ENCODE measurements at places on chromosomes 12 and 14.

GRCh38 chr12:67517181-67517887 is 131.2 kb upstream of the DYRK2 start:
- DNase-seq = no peak

DNA sequence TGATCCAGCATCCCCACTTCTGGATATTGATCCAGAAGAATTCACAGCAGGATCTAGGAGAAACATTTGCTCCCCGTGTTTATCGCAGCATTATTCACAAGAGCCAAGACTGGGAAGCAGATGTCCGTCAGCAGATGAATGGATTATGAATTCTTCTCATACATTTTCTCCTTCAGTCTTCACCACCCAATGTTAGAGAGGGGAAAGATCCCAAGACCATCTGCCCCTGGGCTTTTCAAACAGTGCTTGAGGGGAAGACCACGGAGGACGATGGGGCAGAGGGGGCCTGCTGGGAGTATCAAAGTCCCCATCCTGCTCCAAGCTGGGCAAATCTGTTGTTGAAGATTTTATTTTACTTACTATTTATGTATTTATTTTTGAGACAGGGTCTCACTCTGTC is 41.1 kb downstream of the SERPINA3 start:
- no peak for DNase-seq

- DNase-seq = no peak
These were observed 33.1 kb downstream of the ITPK1 start for GRCh38 chr14:93082576-93083001.

GRCh38 chr12:42273706-42274105 is 35.7 kb upstream of the YAF2 start:
- no peak for DNase-seq

- no peak for DNase-seq
These were observed 64.2 kb upstream of the CSRP2 start for GRCh38 chr12:76943008-76943407.

DNA sequence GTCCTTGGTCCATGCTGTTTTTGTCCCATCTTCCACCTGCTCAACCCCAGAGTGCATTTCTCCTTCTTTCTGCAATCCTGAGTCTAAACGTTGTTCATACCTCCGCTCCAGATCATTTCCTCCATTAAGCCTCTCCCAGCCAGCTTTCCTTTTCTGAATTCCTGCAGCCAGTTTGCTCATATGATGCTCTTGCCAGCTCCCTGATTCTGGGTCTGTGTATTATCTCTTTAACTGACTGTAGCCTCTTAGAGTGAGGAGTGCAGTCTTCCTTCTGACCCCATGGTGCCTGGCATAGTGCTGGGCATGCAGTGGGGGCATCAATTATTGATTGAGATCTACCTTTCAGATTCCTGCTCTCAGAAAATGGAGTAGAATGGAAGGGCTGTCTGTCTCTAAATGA is 11.5 kb upstream of the TBPL2 start:
- no peak for DNase-seq

GRCh38 chr14:94285158-94285557 is 7.9 kb downstream of the SERPINA10 start:
- DNase-seq = no peak

- DNase-seq = no peak
These were observed 211.1 kb downstream of the ITPR2 start for GRCh38 chr12:26621932-26622331.

- no peak for DNase-seq
These were observed 95.2 kb upstream of the HMGA2 start for GRCh38 chr12:65728848-65729793.

GRCh38 chr12:50937653-50938052 is 14.7 kb upstream of the HIGD1C start:
- DNase-seq = no peak

DNA sequence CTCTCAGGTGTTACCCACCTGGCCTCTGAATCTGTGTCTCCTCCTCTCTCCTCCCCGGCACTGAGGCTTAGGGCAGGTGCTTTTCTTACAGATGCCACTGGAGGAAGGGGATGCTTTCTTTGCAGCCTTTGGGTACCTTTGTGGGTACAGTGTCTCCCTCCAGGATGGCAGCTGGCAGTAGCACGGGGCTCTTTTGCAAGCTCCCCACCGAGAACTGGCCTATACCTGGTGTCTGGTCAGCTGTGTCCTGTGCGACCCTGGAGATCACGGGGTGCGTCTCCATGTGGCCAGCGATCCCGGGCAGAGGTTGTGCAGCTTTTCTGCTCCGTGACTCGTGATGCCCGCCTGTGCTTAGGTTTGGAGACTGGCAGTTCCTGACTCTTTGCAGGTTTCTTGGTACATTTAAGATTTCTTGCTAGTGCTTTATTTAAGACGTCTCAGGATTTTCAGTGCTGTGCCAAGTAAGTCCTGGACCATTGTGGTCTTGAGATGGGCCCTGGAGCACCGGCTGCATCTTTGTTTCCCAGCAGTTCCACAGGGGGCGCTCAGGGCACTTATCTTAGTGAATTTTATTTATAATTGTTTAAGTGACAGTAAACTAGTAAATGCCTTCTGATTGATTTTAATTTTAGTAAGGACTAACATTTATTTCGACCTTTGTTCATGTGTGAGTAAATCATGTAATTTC is 68.9 kb downstream of the DDX51 start:
- DNase-seq = no peak

DNA sequence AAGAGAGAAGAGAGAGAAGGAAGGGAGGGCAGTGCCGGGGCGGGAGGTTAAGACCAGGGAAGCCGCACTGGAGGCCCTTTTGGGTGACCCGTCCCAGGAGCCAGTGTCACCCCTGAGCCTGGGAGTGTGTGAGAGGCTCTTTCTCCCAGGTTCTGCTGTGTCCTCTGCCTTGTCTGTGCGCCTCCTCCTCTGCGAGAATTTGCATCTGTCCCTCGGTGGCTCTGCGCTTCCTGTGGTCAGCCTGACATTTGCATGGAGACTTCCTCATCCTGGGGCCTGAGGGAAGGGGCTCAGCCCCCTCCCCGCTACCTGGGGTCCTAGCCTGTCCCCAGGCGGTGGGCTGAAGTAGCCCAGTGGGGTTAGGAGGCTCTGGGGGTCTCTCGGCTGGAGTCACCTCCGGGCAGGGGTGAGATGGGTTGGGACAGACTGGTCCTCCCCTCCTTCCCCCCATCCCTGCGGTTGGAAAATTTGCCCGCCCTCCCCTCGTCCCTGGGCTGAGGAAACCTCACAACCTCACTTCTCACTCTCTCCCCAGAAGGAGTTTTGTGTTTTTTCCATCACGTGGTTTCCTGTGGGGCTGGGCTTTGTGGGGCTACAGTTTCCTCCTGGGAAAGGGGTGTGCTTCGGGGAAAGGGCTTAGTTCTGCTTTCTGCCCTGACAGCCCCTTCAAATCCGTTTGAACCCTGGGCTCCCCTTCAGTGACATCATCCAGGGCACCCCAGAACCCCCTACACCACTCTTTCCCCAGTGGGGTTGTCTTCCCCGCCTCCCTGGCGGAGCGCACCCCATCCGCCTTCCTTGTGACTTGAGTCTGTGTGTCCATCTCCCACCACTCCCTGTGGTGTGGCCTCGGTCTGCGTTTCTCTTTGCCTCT is 2.5 kb downstream of the PTPN6 start:
- DNase-seq = no peak

GRCh38 chr14:33483110-33483509 is 467.8 kb downstream of the EGLN3 start:
- no peak for DNase-seq
